ENCODE measurements at places on chromosomes 4 and X.
A peak's percentile ranks its signal among the peaks of the same experiment; 100 is the strongest.

DNA sequence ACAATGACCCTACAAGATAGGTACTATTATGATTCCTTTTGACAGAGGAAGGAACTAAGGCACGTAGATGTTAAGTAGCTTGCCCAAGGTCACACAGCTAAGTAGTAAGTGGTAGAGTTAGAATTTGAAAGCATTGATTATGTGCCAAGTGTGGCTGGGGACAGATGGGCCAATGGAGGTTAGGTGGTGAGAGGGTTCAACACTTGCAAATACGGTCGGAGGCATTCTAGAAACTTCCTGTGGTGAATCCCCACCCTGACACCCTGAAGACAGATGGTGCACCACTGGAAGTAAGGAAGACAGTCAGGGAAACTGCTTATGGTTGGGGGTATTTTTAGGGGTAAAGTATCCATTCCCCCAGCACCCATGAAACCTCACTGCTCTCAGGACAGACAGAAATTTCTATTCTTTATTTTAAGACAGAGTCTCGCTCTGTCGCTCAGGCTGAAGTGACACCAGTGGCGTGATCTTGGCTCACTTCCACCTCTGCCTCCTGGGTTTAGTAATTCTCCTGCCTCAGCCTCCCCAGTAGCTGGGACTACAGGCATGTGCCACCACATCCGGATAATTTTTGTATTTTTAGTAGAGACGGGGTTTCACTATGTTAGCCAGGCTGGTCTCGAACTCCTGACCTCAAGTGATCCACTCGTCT, 142.5 kb downstream of the RASL11B start:
- DNase-seq: no peak

- DNase-seq: no peak
Observed at GRCh38 chr4:112881842-112882241, 167.6 kb upstream of the ANK2 start.

DNA sequence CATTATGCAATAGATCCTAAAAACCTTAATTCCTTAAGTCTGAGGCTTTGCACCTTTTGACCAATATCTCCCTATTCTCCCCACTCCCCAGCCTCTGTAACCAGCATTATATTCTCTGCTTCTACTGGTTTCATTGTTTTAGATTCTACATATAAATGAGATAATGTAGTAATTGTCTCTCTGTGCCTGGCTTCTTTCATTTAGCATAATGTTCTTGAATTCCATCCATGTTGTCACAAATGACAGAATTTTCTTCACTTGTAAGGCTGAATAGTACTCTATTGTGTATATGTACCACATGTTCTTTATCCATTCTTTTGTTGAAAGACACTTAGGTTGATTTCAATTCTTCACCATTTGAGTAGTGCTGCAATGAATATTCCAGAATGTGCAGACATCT, 66.0 kb downstream of the MAGEC1 start:
- DNase-seq: no peak

DNA sequence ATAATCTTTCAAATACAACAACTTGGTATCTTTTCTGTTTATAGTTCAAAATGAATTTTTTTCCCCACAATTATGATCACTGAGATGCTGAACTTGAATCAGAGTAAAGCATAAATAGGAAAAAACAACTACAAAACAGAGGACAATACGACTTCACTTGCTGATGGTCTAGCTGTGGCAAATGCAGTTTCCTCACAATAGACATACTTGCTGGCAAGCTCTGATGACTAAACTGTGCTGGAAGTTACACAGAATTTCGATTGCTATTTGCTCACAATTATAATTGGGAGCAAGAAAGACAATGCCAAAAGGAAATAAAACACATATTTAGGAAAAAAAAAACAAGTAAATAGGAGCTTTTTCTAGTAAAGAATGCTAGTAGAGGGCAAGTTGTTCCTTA, 14.7 kb downstream of the VEGFC start:
- peak; percentile 75 for DNase-seq

GRCh38 chr4:76206222-76206942, 7.2 kb downstream of the SCARB2 start:
- no peak for DNase-seq

DNA sequence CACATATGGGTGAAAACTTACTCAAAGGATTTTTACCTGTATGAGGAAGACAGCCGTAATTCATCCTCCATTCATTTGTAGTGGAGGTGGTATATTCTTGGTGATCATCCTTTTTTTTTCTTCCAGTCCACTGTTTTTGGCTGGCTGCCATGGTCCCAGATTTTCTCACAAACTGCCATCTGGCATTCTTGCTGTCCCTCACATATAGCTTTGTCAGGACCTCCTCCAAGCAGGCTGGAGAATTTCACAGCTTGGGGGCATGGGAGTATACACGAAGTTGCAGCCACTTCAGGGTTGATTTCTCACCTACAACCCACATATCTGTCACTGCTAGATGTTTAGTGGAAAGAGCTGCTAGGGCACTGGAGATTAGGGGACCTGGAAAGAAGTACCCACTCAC, 401.0 kb downstream of the IL1RAPL1 start:
- DNase-seq: no peak

DNA sequence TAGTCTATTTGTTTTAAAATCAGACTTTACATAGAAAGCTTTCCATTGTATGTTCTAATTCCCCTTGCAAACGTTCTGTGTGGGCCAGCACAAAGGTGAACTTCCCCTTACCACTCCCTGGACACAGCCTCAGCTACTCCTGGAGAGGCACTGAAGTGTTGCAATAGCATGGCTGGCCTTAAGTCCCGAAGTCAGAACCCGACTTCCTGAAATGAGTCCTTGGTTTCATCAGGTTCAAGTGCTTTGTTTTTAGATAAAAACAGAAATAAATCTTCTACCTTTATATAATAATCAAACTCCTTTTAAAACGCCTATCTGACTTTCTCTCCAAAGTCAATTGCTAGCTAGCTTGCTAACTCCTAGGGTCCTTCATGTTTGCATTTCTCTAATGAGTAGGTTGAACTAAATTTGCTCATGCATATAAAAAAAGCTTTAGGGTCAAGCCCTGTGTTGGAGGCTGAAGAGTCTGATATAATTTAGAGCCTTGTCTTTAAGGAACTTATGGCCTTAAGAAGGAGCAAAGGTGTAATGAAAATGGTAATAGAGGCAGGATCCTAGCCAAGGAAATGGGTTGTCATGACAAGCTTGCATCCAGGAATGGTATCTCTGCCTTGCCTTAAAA, 9.0 kb downstream of the BMP3 start:
- no peak for DNase-seq

- DNase-seq: no peak
Observed at GRCh38 chr4:120053911-120054310, 12.7 kb downstream of the MAD2L1 start.

GRCh38 chrX:152899111-152899873, 1.4 kb downstream of the ZNF185 start:
- no peak for DNase-seq

DNA sequence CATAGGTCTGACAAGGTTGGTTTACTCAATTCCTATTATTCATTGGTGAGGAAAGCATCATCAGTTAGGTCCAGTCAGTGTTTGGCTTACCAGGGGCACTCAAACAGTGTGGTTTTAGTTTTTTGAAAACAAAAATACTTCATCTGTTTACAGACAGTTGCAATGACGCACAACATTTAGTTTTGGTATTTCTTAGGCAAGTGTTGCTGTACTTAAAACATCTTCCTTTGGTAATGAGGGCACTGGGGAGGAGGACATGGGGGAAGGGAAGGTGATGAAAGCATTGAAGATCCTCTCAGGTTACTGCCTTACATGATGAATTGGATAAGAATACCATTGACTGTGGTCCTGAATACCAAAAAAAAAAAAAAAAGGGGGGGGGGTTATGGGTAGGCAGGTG, 93.7 kb upstream of the MAOA start:
- DNase-seq: no peak

DNA sequence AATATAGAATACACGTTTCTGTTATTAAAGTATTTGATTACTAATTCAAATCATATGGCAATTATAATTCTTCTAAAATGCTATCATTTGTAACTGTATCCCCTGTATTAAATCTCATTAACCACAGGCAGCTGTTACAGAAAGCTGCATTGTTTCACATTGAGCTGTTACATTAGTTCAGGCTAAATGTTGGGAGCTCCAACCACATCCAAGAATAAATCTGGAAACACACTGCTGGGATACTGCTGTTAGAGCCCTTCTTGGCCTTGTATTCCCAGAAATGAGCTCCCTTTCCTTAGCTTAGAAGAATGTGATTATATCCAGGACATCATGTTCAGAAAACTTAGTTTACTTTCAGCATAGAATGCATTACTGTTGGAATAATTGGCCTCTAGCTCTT, 48.2 kb downstream of the GUCY1B1 start:
- peak; percentile 95 for DNase-seq

- no peak for DNase-seq
Observed at GRCh38 chrX:113412106-113412505, 571.5 kb upstream of the AMOT start.

DNA sequence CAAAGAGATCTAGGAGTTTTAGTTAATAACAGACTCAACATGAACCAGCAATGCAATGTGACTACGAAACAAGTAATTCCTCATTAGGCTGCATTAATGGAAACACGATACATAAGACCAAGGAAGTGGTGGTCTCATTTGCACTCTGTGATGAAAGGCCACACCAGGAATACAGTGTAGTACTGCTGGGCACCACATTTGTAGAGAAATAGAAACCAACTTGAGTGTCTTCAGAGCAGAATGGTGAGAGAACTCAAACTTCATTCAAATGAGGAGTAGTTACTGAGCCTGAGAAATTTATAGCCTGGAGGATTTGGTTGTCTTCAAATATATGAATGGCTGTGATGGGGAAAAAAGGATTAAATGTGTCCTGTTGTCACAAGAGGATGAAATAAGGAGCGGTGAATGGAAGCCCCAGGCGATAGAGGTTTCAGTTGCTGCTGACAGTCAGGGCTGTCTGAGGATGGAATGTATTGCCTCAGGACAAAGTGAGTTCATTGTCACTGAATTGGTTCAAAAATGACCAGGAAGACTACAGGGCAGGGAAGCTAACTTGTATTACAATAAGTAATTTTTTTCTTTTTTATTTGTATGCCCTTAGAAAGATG, 50.9 kb downstream of the NFKB1 start:
- no peak for DNase-seq

GRCh38 chr4:146522869-146523205, 1.1 kb upstream of the SLC10A7 start:
- peak; percentile 8 for DNase-seq

GRCh38 chr4:138627096-138627495, 384.9 kb upstream of the SLC7A11 start:
- no peak for DNase-seq

DNA sequence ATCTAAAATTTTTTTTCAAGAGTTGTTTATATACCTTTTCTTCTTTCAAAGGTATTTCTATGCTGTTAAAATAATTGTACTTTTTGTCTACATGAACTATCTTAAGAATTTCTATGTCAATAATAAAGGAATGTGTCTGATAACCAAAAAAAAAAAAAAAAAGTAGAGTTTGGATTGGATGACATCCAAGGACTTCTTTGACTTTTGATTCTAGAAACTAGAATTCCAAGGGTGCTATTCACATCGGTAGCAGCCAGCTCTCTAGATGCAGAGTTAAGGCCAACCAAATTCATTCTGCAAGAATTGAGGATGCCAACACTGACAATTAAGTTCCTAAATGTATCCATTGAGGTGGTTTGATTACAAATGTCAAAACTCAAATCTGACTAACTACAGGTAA, 42.0 kb upstream of the PRKG2 start:
- DNase-seq: peak; percentile 86

DNA sequence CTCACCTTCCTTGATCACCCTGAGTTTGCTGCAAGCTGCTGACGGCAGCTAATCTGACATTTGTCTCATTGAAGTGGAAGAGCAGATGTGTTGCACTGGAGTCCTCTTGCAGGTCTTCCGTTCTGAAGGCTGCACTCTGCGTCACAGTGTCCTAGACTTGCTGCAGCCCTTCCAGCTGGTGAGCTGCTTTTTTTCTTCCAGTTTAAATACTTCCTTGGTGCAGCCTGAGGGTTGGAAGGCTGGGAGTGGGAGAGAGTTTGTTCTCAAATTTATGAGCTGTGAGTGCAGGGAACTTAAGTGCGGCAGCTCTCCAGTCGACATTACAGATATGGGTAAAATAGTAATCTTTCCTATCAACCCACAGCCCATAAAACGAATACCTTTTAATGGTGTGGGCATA, 303.6 kb upstream of the FAT1 start:
- DNase-seq: no peak

DNA sequence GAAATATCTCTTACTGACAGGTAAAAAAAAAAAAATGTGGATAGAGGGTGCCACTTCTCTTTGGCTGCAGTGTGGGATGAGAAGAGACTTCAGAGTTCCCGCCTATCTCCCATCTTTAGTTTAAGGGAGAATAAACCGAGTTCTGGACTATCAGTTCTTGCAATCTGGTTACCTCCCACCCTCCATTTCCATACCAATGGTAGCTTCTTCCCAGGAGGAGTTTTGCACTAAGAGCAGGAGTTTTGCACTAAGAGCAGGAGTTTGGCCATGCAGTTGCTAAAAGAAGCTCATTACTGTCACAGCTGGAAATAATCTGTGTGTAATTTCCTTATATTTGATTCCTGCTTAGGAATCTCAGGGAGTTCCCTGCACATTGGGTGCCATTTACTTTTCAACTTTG, 10.8 kb upstream of the GUCY1B1 start:
- DNase-seq: no peak

- DNase-seq: peak; percentile 99
Observed at GRCh38 chr4:141046255-141046654, 87.0 kb downstream of the RNF150 start.

DNA sequence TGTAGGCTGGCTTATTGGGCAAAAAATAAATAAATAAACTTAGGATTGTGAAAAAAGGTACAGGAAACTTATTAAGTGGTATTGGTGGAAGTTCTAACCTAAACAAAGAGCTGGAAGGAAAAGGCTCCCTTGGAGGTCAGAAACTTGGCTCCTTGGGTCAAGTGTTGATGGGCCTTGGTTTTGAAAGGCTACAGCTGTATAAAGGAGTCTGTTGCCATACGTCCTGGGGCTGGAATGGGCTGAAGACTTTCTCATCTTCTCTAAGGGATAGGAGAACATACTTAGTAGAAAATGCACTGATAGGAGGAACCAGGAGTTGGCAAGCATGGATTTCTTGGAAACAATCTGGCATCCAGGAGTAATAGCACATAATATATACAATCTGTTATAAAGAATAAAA, 56.6 kb downstream of the PDLIM5 start:
- no peak for DNase-seq

DNA sequence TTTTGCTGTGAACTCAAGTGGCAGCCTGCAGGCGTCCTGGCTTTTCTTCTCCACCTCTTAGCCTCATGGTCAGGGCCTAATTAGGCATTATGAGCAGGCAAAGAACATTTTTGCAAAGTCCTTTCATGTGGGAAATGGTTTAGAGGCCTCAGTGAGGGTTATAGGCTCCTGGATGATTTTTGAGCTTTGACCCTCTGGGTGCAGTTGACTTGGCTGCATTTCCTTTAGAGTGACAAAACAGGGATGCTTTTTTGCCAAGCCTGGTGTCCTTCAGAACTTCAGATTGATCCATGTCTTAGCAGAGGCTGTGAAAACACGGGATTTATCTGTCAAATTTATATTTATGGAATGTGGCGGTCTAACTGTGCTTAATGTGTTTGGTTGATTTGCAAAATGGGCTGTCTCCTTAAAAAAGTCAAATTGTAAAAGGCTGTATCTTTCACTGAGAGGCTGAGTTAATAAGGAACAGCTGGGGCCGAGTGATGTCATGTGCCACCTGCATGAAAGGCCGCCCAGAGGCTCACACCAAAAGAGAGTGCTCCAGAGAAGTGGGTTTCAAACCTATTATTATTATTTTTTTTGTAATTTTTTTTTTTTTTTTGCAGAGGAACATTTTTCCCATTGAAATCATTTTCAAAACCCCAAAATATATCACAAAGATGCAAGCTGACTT, 192.2 kb upstream of the ARX start:
- peak; percentile 1 for DNase-seq

GRCh38 chrX:41599507-41599906, 89.3 kb upstream of the GPR34 start:
- no peak for DNase-seq
